Prostate gland (tissue), 2 donors: ENCODE measurements at places on chromosomes 6 and 20.

DNA sequence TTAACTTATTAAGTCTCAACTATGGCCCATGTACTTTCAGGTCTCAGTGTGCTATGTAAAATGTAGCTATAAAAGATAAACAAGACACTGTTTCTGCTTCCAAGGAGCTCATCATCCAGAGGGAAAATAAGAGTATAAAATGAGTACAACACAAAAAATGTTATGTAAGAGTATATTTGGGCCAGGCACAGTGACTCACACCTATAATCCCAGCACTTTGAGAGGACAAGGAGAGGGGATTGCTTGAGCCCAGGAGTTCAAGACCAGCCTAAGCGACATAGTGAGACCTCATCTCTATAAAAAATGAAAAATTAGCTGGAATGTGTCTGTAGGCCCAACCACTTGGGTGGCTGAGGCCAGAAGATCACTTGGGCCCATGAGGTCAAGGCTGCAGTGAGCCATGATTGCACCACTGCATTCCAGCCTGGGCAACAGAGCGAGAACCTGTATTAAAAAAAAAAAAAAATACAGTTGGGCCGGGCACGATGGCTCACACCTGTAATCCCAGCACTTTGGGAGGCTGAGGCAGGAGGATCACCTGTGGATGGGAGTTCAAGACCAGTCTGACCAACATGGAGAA is 124.0 kb downstream of the EDN1 start:
- DNase-seq = no peak

- no peak for DNase-seq
Measured at GRCh38 chr6:101445527-101445926, 52.0 kb downstream of the GRIK2 start.

- peak; percentile 21 for DNase-seq
Measured at GRCh38 chr20:36468149-36469000, 72.9 kb upstream of the MYL9 start.

DNA sequence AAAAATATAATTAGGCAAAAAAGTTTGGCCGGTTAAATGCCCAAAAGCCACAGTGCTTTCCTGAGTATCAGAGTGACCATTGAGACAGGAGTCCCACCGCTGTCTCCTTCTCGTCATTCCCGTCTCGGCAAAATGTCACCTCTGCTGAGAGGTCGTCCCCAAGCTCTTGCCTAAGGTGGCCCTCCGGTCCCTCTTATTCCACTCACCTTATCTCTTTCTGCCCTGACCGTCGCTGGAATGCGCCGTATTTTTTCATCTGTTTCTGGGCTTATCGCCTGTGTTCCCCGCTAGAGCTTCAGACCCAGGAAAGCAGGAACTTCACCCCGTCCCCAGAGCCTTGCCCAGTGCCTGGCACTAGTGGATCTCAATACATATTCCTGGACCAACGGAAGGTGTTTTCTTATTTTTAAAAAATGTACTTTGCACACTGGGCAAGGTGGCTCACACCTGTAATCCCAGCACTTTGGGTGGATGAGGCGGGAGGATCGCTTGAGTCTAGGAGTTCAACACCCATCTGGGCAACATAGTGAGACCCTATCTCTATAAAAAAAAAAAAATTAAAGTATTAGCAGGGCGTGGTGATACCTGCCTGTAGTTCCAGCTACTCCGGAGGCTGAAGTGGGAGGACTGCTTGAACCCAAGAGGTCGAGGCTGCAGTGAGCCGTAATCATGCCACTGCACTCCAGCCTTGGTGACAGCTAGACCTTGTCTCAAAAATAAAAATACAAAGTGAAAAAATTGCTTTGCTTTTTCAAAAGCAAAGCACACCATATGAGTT is 122.8 kb upstream of the PTPN1 start:
- DNase-seq = no peak

- DNase-seq = no peak
Measured at GRCh38 chr6:70371454-70372105, 41.7 kb upstream of the FAM135A start.

- DNase-seq = no peak
Measured at GRCh38 chr20:37349517-37350491, 3.9 kb downstream of the SRC start.

- no peak for DNase-seq
Measured at GRCh38 chr6:73648166-73648565, 5.6 kb downstream of the SLC17A5 start.

- no peak for DNase-seq
Measured at GRCh38 chr20:47789764-47790579, 4.7 kb upstream of the SULF2 start.
